ENCODE measurements at places on chromosomes 2 and 18. TPM values are rescaled to one million over a fixed set of nuclear protein-coding genes. Genes with fewer than 3 reads are reported as not detected.

GRCh38 chr2:37688771-37689468, 17.5 kb upstream of the CDC42EP3 start:
- no peak for DNase-seq

GRCh38 chr18:38576349-38576748, 1010.8 kb upstream of the CELF4 start:
- DNase-seq: no peak

- DNase-seq: no peak
Measured at GRCh38 chr2:231183851-231184250, 14.6 kb upstream of the ARMC9 start.

SLC8A1 gene
- polyA plus RNA-seq: 7.6 TPM

COL4A4 gene
- 0.22 TPM for polyA plus RNA-seq

CRYBA2 gene
- not detected for polyA plus RNA-seq
